AML-193 (cell line): ENCODE measurements at places on chromosomes 16 and 17.

- no peak for DNase-seq
Measured at GRCh38 chr17:67575325-67575724, 142.4 kb upstream of the NOL11 start.

- no peak for DNase-seq
Measured at GRCh38 chr16:68715471-68715870, 21.6 kb upstream of the CDH1 start.

GRCh38 chr17:67165201-67165600, 79.8 kb downstream of the HELZ start:
- no peak for DNase-seq

DNA sequence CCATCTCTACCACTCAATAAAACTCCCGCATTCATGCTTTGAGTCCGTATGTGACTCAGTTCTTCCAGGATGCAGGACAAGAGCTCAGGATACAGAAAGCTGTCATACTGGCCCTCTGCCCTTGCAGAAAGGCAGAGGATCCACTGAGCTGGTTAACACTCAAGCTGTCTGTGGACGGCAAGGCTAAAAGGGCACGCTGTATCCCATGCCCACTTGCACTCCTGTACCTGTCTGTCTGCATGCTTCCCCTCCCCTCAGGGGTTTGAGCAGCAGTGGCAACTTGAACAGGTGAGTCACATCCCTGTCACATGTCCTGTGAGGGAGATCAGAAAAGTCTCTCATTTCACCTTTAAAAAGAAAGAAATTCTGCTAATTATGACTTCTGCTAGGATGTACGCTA, 293.8 kb downstream of the HS3ST3B1 start:
- DNase-seq = no peak

DNA sequence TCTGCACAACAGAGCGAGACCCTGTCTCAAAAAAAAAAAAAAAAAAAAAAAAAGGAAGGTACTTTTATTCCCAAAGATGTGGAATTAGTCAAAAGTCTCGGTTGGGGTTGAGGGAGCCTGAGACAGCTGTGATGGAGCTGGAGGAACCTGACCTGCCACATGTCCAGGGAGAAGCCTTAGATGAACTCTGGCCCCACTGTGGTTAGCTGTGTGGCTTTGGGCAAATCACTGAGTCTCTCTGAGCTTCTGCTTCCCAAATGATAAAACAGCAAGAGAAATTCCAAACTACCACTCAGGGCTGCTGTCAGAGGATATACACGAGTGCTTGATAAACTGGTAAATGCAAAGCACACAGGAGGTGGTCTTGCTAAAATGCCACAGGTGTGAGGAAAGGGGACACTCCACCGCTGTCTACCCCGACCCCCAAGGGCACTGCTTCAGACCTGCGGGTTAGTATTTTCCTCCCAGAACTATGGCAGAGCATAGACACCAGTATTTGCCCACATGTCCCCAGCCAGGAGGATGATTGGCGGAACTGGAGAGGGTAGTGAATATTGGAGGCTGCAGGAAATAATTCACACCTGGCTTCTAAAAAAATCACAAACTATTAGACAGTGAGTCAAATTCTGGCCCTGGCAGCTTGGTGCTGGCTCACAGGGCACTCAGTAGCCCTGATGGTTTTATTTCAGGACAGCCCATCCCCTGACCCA, 14.7 kb downstream of the DRC3 start:
- DNase-seq = no peak

DNA sequence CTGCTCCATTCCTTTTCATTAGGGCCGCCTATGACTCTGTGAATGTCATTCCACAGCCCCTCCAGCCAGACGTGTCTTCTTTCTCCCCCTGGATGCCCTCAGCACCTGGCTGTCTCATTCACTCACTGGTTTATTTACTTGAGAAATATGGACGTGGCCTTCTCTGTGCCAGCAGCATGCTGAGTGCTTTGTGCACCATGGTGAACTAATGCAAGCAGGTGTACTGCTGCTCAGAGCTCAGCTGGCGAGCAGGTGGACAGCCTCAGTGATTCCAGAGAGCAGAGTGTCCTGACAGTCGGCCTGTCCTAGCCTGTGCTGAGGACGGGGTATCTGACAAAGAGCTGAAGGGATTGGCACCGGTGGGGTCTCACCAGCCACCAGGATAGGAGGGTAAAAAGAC, 96.7 kb downstream of the GNAO1 start:
- no peak for DNase-seq

GRCh38 chr17:78128551-78129350, at the start of gene TMC6:
Gene TMC6, minus strand, starts transcription at chr17:78128755. Its CDS starts 1,923 bp downstream, at chr17:78126832.
- peak; percentile 76 for DNase-seq

DNA sequence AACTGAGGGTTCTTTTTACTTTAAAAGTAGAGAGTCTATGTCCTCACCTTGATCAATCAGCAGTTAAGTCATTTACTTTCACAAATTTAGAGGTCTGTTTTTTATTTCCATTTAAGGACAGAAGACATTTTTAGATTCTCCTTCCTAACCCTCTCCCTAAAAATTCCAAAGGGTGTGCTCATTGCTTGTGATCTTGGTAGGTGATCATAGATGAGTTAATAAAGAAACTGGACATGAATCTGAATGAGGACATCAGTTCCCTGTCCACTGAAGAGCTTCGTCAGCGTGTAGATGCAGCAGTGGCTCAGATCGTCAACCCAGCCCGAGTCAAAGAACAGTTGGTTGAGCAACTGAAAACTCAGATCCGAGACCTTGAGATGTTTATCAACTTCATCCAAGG, 8.8 kb downstream of the RUNDC1 start:
- no peak for DNase-seq

DNA sequence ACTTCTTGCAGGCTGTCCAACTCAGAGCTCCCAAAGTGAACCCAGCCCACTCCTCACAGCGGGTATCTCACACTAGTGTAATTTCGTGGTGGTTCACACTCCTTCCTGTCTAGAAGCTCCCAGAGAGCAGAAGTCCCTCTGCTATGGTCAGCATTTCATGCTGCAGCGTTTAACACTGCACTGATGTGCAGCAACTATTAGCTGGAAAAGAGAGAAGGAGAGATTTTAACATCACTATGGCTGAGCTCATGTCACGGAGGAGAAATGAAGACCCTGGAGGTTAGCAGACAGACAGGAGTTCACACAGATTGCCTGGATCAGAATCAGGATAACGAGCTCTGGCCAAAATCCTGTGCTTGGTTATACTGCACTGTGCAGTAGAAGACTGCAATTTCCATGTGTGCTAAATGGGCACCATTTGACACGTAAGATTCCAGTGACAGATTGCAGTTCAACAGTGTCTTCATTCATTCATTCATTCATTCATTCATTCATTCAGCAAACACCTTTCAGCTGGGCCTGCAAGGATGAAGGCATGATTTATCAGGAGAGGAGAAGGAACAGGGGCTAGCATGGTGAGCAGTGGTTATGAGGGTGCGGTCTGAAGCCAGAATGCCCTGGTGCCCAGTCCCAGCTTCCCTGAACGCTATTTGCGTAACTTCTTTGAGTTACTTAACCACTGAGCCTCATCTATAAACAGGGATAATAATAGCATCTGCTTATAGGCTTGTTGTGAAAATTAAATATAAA, 5.3 kb upstream of the CCL1 start:
- DNase-seq = peak; percentile 78

DNA sequence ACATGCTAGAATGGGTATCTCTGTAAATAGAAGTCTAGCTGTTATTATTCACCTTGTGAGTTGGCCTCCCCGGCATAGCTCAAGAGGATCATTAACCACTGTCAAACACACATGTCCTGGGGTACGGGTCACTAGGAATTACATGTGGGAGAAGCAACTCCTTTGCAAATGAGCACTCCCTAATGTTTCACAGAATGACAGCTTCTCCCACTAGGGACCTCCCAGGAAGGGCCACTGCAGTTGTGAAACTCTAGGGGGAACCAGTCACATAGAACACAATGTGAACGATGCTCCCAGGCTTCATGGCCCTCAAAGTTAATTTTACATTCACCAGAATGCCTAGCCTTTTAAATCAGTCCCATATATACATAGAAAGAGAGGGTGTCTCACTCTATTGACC, 12.4 kb upstream of the ZNF19 start:
- no peak for DNase-seq

GRCh38 chr17:77733576-77734296, 224.8 kb upstream of the TNRC6C start:
- DNase-seq = no peak

DNA sequence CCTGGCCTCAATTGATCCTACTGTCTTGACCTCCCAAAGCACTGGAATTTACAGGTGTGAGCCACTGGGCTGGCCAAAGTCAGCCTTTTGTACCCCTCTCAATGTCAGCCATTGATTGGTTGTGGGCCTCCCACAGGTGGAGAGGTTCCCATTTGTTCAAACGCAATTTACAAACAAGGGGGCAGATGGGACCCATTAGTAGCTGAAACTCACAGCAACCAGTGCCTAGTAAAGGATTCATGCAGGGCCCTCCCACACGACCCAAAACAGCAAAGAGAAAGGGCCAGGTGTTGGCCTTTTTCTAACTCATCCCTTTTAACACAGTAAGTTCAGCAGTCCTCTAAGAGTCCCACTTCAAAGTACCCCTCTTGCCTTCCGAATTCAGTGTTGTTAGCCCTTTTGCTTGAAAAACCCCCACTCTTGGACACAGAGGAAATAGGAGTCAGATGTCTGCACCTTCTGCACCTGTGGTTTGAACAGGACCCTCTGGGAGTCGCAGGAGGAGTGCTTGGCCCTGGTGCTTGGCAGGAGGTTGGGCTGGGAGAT, 89.2 kb downstream of the PITPNC1 start:
- DNase-seq = no peak

DNA sequence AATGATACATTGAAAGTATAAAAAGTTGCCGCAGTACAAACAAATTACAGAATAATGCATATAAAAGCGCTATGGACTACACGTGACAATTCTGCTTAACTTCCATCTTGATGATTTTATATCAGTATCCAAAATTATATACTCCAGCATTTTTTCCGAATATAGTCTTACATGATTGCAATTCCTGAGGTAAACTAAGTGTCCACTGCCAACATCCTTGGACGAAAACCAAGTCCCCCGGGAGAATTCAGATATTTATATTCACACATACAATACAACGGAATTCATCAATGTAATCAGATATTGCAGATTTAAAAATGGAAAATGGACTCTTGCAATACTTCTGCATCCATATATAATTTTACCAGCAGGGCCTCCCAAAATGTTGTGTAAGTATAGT, 8.9 kb upstream of the MYH11 start:
- DNase-seq = no peak

DNA sequence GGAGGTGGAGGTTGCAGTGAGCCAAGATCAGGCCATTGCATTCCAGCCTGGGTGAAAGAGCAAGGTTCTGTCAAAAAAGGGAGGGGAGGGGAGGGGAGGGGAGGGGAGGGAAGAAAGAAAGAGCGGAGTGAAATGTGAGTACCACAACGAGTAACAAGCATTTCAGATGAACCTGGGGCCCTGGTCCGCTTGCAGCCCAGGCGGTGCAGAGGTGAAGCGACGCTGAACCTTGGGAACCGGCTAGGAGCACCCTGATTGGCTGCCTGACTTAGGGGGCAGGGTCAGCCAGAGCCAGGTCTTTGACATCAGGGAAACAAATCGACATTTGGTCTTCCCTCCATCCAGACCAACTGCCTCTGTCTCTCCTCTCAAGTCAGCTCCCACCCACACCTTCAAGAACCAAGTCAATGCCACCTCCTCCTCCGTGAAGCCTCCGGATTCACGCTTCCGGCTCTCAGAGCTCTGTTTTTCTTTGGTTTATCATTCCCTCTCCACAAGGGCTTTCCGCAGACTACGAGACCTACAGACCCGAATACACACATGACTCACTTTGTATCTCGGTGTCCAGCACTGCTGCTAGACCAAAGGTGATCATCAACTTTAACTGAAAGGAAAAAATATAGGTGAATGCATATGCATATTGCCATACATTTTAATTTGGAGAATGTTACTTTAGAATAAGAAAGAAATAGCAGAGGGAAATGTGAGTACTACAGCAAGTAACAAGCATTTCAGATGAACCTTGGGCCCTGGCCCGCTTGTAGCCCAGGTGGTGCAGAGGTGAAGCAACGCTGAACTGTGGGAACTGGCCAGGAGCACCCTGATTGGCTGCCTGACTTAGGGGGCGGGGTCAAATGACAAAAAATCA, 19.3 kb downstream of the OR1F1 start:
- DNase-seq = no peak

- DNase-seq = peak; percentile 89
Measured at GRCh38 chr17:77863814-77864161, 94.7 kb upstream of the TNRC6C start.

DNA sequence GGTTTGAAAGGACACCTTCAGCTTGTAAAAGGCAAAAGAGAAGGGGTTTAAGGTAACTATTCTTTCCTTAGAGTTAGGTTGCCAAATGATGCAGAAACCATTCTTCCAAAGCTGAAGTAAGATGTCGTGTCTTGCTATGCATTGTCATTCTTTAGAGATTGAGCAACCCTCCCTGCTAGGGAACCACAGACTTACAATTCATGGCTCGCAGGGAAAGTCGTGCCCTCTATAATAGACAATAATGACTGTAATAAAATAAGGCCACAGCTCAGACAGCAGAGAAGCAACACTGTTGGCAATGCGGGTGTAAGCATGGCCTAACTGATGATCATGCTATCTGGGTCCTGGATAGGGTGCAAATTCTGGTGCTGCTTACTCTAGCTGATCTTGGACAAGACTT, 129.6 kb upstream of the CDH13 start:
- DNase-seq = no peak

DNA sequence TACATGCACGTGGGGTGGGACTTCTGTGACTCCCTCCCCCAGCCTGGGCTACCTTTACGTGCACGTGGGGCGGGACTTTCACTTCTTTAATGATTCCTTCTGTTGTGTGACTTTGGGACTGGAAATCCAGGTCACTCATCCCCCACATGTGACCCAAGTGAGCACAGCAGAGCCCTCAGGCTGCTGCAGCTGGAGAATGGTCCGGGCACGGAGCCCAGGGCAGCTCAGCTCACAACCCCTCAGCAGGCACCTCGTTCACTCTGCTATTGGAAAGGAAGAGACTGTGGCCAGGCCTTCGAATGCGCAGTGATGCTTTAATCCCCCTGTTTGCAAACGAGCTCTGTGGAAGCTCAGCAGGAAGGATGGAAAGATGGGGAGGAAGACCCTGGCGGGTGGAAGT, 14.7 kb downstream of the DBNDD1 start:
- DNase-seq = no peak

DNA sequence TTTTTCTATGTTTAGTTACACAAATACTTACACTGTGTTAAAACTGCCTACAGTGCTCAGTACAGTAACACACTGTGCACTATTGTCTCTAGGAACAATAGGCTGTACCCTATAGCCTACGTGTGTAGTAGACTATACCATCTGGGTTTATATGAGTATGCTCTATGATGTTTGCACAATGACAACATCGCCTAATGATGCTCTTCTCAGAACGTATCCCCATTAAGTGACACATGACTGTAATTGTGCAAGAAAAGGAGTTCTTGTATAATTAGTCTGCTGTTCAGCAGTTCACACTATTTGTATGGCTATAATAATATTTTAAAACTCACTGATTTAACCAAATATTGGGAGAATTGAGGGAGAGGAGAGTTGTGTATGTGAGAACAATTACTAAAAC, 173.7 kb downstream of the TRIM37 start:
- DNase-seq = no peak
